Motor neuron (in vitro differentiated cells): ENCODE measurements at places on chromosomes 5 and 9. TPM values are rescaled to one million over a fixed set of nuclear protein-coding genes. Genes with fewer than 3 reads are reported as not detected.

Gene PCDHAC1
- 15.5 and 15.7 TPM in 2 replicates for total RNA-seq

Gene CXCL14
- 9.9 and 11.8 TPM in 2 replicates for total RNA-seq

GRCh38 chr5:164722702-164723101 is 1217.3 kb downstream of the MAT2B start:
- no peak for ATAC-seq

DNA sequence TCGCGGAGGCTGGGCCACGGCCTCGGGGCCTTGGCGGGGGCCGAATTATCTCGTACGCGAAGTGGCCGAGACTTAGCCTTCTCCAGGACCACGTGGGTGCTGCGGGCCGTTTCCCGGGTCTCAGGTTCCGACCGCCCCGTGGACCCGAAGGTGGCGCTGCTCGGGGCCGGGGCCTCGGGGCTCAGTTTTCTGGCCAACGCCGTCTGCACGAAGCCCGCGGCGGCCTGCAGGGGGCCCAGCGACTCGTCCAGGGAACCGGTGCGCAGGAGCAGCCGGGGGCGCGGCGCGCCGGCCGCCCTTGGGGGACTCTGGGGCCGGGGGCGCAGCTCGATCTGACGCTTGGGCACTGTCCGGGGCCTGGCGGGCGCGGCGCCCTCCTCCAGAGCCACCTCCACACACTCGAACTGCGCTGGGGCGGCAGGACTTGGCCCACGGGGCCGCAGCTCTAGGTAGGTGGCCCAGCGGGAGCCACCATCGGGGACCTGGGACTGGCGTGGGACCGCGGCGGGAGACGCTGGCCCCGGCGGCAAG is 716 bp downstream of the PROB1 start:
- peak; percentile 64 for ATAC-seq

- ATAC-seq: peak; percentile 96
Measured at GRCh38 chr5:178895615-178896571, at the start of gene ZFP2. Gene ZFP2 (plus strand): TSS chr5:178895913. CDS start chr5:178931314, 35,401 bp downstream.

DNA sequence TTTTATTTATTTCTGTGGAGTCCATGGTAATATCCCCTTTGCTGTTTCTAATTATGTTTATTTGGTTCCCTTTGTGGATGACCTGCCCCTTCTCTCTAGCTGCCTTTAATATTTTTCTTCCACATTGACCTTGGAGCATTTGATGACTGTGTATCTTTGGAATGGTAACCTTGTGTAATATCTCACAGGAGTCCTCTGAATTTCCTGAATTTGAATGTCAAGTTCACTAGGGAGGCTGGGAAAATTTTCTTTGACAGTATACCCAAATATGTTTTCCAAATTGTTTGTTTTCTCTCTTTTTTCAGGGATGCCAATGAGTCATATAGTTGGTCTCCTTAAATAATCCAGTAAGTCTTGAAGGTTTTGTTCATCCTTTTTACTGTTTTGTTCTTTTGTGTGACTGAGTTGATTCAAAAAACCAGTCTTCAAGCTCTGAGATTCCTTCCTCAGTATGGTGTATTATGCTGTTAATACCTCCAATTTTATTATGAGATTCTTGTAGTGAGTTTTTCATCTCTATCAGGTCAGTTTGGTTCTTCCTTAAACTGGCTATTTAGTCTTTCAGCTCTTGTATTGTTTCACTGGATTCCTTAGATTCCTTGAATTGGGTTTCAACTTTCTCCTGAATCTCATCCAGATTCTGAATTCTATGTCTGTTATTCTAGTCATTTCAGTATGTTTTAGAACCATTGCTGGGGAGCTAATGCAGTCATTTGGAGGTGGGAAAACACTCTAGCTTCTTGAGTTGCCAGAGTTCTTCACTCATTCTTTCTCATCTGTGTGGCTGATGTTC is 349.0 kb upstream of the TARS1 start:
- ATAC-seq: no peak

DNA sequence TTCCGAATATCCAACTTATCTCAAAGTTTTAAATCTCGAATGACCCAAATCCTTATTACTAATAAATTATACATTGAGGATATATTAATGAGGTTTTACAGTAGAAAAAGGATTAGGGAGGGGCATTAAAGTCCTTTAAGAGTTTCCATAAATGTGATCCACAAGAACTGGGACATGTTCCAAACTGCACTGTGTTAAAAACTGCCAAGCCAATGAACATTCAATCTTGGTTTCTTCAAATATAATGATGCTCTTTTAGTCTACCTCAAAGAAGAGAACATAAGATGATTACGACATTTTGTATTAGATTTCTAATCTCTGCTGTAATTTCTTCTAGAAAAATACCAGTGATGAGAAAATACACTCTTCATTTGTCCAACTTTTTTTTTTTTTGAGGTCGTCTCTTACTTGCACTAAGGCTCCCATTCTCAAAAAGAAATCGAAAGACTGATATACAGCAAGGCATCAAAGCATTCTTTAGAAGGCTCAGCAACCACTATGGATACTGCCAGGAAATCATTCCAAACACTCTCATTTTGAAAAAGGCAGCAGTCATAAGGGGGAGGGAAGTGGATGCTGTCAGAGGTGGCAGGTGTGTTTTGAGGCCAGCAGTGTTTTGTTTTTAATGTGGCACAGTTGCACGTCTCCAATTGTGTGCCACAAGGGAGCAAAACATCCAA is 1.7 kb downstream of the PTAR1 start:
- no peak for ATAC-seq

DNA sequence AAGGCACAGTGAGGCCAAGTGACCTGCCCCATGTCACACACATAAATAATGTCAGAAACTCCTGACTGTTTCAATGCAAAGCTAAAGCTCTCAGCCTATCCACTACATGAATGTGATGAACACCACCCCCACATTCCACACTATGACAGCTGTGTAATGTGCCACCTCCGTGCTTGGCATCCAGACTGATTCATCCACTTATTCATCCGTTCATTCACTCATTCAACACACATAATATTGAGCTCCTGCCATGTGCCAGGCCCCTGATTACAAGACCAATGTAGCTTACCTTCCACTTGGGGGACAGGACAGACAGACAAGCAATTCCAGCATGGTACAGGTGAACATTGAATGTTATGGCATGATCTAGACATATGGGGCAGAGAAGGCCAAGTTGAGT is 46.2 kb upstream of the FABP6 start:
- no peak for ATAC-seq

- no peak for ATAC-seq
Measured at GRCh38 chr9:117204971-117205370, 209.9 kb downstream of the ASTN2 start.

- ATAC-seq: no peak
Measured at GRCh38 chr5:126449751-126450271, 26.6 kb downstream of the GRAMD2B start.

- ATAC-seq: no peak
Measured at GRCh38 chr5:135541807-135542502, 6.2 kb upstream of the NEUROG1 start.
